ENCODE measurements at places on chromosomes 5 and 9. TPM values are rescaled to one million over a fixed set of nuclear protein-coding genes. Genes with fewer than 3 reads are reported as not detected.

Gene RGS7BP
- 7.5 TPM for total RNA-seq

Gene ITGA1
- 170 TPM for total RNA-seq

Gene GCNT4
- total RNA-seq = 17.8 TPM

Gene DPP7
- total RNA-seq = 157 TPM

Gene MTX3
- 25.4 TPM for total RNA-seq

Gene CD274
- 5.4 TPM for total RNA-seq

Gene MLLT3
- total RNA-seq = 26.8 TPM

Gene DNAH5
- total RNA-seq = 13.3 TPM

Gene ENTREP1
- total RNA-seq = 14.6 TPM

All from ureter (tissue), 1 donor.